ENCODE measurements at places on chromosomes 6 and 20.

- DNase-seq: no peak
These were observed 62.1 kb upstream of the RAB32 start for GRCh38 chr6:146481527-146481926.

GRCh38 chr6:4635666-4636065, 140.5 kb upstream of the CDYL start:
- no peak for DNase-seq

- no peak for DNase-seq
These were observed 1.3 kb downstream of the CBLN4 start for GRCh38 chr20:56004007-56004406.

- no peak for DNase-seq
These were observed 8.3 kb upstream of the CDH26 start for GRCh38 chr20:59949911-59950310.
